Kasumi-1 (cell line): ENCODE measurements at places on chromosomes 4 and X.

DNA sequence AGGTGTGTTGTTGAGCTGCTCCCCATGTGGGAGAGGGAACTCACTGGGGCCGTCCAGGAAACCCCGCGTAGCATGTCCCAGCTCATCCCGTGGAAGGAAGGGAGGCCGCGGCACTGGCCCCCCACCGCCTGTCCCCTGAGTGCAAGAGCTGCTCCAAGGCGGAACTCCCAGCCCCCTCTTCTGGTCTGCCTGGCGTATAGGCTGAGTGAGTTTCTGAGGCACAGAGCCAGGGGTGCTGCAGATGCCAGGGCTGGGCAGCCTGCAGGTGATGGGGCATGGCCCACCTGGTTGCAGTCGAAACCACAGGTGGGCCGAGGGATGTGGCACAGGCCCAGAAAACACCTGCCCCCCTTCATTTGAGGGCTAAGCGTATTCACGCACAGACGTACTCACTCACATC lies 49.6 kb downstream of the ABLIM2 start:
- DNase-seq: no peak

DNA sequence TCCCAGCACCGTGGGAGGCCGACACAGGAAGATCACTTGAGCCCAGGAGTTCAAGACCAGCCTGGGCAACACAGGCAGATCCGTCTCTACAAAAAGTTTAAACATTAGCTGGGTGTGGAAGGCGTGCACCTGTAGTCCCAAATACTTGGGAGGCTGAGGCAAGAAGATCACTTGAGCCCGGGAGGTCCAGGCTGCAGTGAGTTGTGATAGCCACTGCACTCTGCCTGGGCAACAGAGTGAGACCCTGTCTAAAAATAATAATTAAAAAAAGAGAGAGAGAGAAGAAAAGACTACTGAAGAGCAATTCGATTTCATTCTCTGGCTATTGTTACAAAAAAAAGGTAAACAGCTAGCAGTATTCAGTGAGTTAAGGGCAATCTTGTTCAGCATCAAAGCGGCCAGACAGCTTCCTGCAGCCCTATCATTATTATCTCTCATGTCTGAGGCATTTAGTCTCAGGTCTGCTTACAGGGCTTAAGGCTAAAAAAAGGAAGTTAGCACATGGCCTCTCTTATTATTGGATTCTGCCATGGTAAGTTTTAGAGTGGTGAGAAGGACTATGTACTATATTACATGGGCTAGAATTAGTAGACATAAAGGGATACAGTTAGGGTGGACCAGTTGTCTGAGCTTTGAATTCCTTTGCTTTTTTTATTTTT lies 37.9 kb downstream of the ARHGEF6 start:
- DNase-seq: peak; percentile 46

DNA sequence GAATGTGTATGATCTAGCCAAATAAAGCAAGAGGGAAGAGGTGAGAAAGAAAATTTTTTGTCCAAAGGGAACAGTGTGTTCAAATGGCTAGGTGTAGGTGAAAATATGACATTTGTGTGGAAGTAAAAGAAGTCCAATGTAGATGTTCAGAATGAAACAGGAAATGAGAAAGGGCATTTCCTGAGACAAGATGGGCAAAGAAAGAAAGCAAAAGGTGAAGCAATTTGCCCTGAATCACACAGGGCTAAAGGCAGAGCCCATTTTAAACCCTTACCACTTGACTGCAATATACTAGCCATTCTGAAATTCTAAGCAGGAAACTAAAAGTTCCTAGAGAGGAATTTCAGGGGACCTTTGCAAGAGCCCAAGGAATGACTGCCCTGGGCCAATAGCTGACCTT lies 36.0 kb downstream of the CLOCK start:
- DNase-seq: no peak

DNA sequence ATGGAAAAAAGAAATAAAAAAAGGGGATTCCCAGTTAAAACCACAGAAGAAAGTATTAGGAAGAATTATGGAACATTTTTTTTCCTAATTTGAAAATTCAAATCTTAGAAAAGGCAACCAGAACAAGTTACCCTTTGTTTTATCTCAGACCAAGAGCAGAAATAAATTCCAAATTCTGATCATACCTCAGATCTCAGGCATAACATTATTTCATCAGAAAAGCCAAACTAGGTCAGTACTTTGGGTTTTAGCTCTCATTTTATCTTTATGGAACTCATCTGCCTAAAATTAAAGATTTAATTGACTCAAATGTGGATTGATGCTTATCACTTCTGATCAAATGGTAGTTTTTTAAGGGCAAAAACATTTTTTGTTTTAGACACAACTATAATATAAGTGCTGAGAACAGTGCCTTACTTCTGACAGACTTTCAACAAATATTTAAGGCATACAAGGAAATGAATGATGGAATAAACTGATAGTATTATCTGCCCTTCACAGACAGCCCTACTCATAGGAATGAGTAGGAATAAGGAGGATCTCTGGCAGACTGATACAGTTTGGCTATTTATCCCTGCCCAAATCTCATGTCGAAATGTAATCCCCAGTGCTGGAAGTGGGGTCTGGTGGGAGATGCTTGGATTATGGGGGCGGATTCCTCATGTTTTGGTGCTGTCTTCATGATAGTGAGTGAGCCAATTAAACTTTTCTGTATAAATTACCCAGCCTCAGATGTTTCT lies 245.3 kb upstream of the PITX2 start:
- no peak for DNase-seq

GRCh38 chr4:7307394-7308099 lies 115.2 kb downstream of the SORCS2 start:
- DNase-seq: no peak

DNA sequence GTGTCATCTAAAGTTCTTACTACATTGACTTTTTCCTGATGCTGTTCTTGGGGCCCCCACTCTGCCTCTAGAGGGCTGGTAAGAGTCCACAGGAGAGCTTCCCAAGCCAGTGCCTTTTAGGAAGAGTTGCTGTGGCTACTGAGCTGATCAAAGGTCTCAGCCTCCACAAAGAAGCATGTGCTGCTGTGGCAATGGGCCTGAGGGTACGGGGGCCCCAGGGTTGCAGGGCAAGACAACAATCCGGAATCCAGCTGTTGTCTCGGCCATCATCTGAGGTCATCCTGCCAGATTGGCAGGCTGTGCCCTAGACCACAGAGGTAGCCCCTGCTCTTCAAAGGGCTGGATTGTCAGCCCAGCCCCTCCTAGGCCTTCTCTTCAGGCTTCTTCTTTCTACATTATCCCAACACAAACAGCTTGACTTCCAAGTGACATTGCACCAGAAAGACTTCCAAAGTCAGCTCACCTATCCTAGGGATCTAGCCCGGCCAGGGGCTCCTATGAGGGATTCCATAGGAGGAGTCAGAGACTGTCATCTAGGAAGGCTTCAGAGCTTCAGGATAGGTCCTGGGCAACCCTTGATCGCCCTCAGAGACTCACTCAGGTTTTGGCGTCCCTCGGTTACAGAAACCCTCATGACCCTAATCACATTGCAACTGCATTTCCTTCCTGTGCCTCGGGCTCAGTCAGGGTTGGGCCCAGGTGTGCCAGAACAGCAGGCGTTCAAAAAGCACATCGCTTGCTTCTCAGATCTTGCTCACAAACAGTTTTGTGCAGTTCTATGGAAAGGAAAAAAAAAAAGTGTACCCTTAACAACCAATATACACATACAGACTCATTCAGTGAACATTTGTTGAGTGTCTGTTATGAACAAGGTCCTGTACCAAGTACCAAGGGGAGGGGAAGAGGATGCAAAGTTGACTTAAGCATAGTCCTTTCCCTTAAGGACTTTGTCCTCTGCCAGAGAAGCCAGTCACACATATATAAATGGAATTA lies 27.8 kb downstream of the SLC25A5 start:
- no peak for DNase-seq
